Transverse colon (tissue), 4 donors: ENCODE measurements at places on chromosomes 7 and 10. TPM values are rescaled to one million over a fixed set of nuclear protein-coding genes. Genes with fewer than 3 reads are reported as not detected.
A peak's percentile ranks its signal among the peaks of the same experiment; 100 is the strongest.

DNA sequence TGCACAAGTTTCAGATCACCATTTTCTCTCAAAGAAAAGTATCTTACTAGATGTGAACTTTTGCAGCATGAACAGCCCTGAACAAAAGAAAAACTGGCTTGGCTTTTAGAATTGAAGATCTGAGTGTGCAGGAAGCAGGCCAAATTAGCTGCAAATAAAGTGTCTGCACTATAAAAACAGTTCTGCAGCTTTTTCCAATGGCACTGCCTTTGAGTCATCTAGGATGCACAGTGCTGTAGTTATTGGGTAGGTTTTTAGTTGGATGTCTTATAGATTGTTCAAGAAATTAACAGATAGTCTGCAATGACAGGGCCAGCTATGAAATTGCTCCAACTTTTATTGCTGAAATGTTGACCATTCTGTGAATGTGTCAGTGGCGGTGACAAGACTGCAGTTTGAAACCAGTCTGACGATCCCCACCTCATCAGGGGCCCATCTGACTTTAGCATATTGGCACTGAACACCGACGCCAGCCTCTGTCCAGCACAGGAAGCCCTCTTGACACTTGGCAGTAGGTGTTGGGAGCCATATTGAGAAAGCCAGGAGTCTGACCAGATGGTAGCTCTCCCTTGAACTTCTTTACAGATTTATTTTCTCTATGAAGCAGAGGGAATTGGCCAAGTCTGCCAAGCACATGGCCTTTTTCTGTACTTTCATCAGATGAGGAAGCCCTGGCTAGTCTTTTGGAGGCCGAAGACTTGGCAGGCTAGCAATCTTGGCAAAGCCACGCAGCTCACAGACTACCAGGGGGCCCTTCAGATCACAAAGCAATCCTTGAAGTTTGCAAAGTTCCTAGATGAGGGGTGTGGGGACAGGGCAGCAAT is 490.6 kb downstream of the NEBL start:
- DNase-seq, result no peak
- H3K27ac ChIP-seq, result no peak overlapping the region
- H3K27me3 ChIP-seq, result no peaks in the 10 kb centered on the region
- H3K36me3 ChIP-seq, result no peaks in the 10 kb centered on the region
- H3K4me3 ChIP-seq, result no peak overlapping the region
- H3K4me1 ChIP-seq, result no peaks in the 10 kb centered on the region

DNA sequence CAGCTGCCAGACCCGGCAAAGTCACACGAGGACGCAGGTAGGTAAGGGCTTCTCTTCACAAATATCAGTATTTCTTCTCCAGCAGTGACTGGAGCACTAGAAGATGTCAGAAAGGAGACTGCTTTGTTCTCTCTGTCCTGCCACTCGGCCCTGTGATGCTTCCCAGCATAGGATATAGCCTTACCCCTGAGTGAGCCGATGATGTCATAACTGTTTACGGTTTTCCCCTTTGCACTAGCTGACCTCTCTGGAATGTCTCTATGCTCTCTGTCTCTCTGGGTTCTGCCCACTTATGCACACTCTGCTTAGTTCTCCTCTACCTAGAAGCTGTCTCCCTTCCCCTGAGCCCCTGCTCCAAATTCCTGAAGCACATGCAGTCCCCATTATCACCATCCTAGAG is 167.5 kb upstream of the PODXL start:
- H3K36me3 ChIP-seq, result no peaks in the 10 kb centered on the region
- DNase-seq, result no peak
- no peaks in the 10 kb centered on the region for H3K27me3 ChIP-seq
- H3K27ac ChIP-seq, result no peak overlapping the region

DNA sequence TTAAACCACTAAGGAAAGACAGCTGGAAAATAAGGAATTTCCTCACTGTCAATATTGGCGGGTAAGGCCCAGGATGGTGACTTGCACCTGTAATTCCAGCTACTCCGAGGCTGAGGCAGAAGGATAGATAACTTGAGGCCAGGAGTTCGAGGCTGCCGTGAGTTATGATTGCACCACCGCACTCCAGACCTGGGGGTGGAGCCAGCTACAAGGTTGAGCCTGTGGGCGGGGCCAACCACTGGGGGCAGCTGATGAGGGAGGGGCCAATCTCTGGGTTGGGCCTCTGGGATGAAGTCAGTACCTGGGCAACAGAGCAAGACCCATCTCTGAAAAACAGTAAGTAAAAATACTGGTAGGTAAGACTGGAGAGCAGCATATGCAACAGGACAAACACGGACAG is 80.1 kb upstream of the ADO start:
- H3K27ac ChIP-seq, result no peak overlapping the region
- DNase-seq, result no peak
- H3K4me1 ChIP-seq, result no peaks in the 10 kb centered on the region
- H3K4me3 ChIP-seq, result no peak overlapping the region
- no peaks in the 10 kb centered on the region for H3K27me3 ChIP-seq

GRCh38 chr7:24826662-24827020 is 69.4 kb upstream of the GSDME start:
- H3K27ac ChIP-seq, result peak overlapping the region; percentile 68
- H3K4me1 ChIP-seq, result peaks cover 18% of the 10 kb centered on the region
- H3K4me3 ChIP-seq, result no peak overlapping the region
- no peak for DNase-seq
- H3K27me3 ChIP-seq, result no peaks in the 10 kb centered on the region
- H3K36me3 ChIP-seq, result no peaks in the 10 kb centered on the region

OPALIN gene
- not detected for total RNA-seq
